ENCODE measurements at places on chromosomes 5 and 9. TPM values are rescaled to one million over a fixed set of nuclear protein-coding genes. Genes with fewer than 3 reads are reported as not detected.

CCDC180 gene
- polyA plus RNA-seq = not detected

THBS4 gene
- polyA plus RNA-seq = 3.8 TPM

GDA gene
- 16.0 TPM for polyA plus RNA-seq

RAPGEF6 gene
- 1.8 TPM for polyA plus RNA-seq

PCDHGC5 gene
- not detected for polyA plus RNA-seq

FEM1C gene
- polyA plus RNA-seq = 24.0 TPM

RORB gene
- not detected for polyA plus RNA-seq

ORM1 gene
- not detected for polyA plus RNA-seq

DND1 gene
- polyA plus RNA-seq = 2.4 TPM

C8G gene
- 5.4 TPM for polyA plus RNA-seq

BNC2 gene
- 0.60 TPM for polyA plus RNA-seq

WNT8A gene
- not detected for polyA plus RNA-seq

NRARP gene
- 24.7 TPM for polyA plus RNA-seq

GGTA1 gene
- 18.0 TPM for polyA plus RNA-seq

ARHGEF37 gene
- polyA plus RNA-seq = 7.0 TPM

PTGS1 gene
- polyA plus RNA-seq = 3.0 TPM

CYLC2 gene
- polyA plus RNA-seq = not detected

F12 gene
- polyA plus RNA-seq = 14.0 TPM

RELL2 gene
- polyA plus RNA-seq = 3.5 TPM

FOXI1 gene
- polyA plus RNA-seq = 0.06 TPM

IL9 gene
- not detected for polyA plus RNA-seq

CDKN2B gene
- polyA plus RNA-seq = 33.7 TPM

MSANTD3 gene
- 18.0 TPM for polyA plus RNA-seq
